Spinal cord (tissue), 10 donors: ENCODE measurements at places on chromosomes 12 and 14. TPM values are rescaled to one million over a fixed set of nuclear protein-coding genes. Genes with fewer than 3 reads are reported as not detected.

GRCh38 chr14:105026033-105026785 is 5.3 kb upstream of the CDCA4 start:
- DNase-seq, result no peak

- DNase-seq, result no peak
Measured at GRCh38 chr12:70648831-70649230, 11.6 kb upstream of the PTPRB start.

DNA sequence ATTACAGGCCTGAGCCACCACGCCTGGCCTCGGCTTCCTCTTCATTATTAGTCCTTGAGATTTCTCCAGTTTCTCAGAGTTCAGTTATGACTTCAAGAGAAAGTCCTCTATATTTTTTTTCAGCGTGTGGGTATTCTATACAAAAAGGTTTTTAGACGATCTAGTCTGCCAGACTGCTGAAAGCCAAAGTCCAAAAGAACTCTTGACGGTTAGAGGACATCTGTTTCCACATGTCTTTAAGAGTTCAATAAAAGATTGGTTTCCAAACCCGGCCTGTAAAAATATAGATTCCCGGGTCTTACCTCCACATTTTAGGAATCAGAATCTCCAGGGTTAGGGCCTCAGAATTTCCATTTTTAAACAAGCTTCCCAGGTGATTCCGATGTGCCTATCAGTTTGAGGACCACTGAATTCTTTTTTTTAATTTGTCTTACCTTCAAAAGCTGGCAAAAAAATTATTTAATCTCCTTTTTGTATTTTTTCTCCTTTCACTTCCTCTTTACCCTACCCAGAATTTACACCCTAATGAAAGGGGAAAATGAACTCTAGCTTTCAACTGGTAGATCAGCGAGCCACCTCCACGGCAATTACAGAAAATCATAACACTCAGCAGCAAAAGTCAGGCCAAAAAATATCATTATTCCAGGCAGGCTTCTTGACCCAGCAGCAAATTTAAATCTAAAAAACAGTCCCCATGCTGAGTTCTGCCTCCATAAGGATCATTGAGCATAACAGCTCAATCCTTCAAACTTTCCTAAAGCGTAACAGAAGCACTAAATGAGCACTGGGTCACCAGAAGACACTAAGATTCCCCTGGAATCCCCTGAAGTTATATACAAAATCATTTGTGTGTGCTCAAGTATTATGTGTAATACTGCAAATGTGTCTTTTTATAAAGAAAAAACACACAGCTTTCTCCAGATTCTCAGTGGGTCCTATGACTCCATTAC is 8.7 kb downstream of the NT5DC3 start:
- no peak for DNase-seq

GRCh38 chr12:1502831-1503230 is 91.5 kb downstream of the FBXL14 start:
- no peak for DNase-seq

Gene GYS2
- 0.06 TPM for total RNA-seq

Gene TCL1B
- not detected for total RNA-seq

Gene AKAP3
- total RNA-seq, result 3.3 TPM

Gene AQP2
- total RNA-seq, result not detected

Gene KCNH3
- 2.1 TPM for total RNA-seq
